ENCODE measurements at places on chromosomes 1 and 21.

- peak; percentile 87 for DNase-seq
Observed at GRCh38 chr1:89910780-89911179, 84.1 kb upstream of the ZNF326 start.

DNA sequence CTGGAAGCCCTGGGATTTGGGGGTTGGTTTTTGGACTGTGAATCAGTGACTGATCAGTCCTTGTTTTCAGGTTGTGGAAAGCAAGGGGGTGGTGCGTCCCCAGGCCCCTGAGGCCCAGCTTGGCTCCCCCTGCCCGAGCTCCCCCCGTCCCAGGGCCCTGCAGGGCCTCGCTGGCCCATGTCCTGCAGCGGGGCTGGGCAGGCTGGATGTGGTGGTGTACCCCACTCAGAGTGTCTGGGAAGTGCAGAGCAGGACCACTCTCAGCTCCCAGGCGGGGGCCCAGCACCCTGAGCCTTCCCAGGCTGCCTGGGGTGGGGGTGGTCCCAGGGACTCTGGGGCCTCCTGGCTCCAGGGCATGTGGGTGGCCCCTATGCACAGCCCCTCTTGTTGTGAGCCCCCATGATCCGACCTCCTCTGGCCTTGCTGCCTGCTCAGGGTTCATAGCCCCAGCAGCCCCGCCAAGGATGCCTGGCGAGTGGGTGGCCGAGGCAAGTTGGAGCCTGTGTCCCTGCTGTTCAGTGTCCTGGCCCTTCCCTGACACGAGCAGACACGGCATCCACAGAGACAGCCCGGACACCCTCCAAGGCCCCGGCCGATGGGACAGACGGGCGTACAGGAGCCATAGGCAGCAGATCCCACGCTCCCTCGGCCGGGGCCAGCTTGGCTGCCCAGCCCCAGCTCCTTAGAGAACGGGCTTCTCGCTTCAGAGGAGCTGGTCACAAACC is 37.9 kb downstream of the SLX9 start:
- no peak for DNase-seq

GRCh38 chr1:74463333-74463988 is 49.0 kb downstream of the LRRC53 start:
- peak; percentile 79 for DNase-seq

- peak; percentile 85 for DNase-seq
Observed at GRCh38 chr1:66231217-66231616, 302.7 kb upstream of the SGIP1 start.

- DNase-seq: no peak
Observed at GRCh38 chr1:189563784-189564183, 913.9 kb downstream of the BRINP3 start.

- DNase-seq: no peak
Observed at GRCh38 chr1:21770201-21770600, 12.7 kb downstream of the USP48 start.

DNA sequence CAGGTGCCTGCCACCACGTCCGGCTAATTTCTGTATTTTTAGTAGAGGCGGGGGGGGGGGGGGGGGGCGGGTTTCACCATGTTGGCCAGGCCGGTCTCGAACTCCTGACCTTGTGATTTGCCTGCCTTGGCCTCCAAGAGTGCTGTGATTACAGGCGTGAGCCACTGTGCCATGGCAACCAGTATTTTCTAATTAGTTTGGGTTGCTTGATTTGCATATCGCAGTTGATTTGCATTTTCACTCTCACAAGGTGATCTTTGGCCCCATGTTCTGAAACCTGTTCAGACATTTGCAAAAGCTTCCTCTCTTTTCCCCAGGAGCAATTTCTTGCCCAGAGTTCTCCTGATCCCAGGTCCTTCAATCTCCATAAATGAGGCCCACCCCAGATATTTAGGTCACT is 1.7 kb downstream of the TOR3A start:
- no peak for DNase-seq

DNA sequence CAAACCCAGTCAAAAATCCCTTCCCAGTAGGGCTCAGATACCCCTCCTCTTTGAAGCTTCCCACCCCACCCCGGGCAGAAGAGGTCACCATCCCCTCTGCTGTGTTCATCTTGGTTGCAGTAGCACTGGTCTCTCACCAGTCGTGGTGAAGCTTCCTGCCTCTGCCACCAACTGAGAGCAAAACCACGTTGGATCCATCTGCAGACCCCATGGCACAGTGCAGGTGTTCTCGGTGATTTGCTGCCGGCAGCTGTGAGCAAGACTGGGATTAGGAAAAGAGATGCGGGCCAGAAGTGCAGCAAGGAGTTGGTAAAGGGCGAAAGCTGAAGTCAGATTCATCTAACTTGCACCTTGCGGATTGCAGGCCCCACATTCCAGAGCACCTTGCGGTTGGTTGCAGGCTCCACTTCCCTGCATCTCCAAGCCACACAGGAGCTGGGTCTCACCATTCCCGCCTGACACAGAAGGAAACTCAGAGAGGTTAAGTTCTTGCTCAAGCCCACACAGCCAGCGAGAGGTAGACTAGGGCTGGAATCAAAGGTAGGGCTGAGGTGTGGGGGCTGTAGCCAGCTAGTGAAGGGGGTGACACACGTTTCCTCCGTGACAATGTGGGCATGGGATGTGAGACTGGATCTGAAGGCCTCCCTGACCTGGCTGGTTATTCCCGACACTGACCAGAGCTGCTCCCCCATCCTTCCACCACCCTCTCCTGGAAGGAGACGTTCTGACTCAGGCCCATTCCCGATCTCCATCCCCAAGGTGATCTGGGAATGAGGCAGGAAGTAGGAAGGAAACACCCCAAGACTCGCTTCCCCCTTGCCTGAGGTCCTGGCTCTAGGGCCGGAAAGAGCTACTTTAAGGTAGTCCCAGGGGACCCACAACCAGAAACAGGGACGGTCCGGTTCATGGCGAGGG is 3.3 kb upstream of the FAM110D start:
- DNase-seq: no peak

DNA sequence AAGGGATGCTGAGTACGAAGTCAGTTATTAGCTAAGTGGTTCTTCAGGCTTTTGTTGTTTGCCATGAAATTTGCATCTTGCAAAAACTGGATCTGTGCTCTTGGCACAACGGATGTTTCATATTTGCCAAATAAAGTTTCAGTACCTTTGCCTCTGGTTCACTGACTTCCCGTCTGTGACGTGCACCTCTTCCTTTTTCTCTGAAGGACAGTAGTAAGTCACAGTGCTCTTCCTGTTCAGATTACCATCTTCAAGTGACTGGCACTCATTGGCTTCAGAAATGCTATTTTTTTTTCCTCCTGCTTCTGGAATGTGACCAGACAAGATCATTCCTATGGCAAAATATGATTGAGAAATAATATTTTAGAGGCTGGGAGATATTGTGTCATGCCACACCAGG is 75.9 kb upstream of the GREM2 start:
- DNase-seq: no peak

- DNase-seq: no peak
Observed at GRCh38 chr1:10916991-10917390, 95.5 kb upstream of the TARDBP start.

GRCh38 chr1:19418503-19418971 is 66.8 kb downstream of the CAPZB start:
- no peak for DNase-seq

DNA sequence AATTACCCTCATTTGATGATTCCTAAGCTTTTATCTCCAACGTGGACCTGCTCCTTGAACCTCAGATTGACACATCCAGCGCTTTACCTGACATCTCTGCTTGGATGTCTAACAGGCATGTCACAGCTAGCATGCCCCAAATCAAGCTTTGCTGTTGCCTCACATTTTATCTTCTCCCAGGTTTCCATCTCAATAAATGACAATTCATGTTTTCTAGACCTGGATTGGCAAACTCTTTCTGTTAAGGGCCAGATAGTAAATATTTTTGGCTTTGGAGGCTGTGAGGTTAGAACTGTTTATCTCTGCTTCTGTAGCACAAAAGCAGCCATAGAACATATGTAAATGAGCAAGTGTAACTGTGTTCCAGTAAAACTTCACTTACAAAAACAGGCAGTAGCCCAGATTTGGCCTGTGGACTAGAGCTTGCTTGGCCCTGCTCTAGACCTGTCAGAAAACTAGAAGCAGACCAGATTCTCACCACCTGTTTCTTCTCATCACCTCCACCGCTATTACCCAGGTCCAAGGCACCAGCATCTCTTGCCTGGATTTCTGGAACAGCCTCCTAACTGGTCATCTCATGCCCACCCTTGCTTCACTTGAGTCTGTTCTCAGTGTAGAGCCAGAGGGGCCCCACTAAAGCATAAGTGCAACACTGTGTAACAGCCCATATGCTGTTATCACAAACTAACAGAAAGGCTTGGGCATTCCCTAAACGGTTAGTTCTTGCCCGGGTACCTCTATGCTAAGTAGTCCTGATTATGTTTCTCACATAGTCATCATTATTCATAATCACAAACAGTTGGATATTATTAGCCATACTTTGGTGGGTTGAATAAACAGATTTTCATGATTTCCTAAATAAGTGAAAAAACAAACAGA is 42.3 kb downstream of the UBE4B start:
- no peak for DNase-seq

GRCh38 chr1:49208712-49209111 is 432.0 kb upstream of the BEND5 start:
- no peak for DNase-seq

- DNase-seq: no peak
Observed at GRCh38 chr1:201597551-201598230, 58.8 kb downstream of the NAV1 start.

DNA sequence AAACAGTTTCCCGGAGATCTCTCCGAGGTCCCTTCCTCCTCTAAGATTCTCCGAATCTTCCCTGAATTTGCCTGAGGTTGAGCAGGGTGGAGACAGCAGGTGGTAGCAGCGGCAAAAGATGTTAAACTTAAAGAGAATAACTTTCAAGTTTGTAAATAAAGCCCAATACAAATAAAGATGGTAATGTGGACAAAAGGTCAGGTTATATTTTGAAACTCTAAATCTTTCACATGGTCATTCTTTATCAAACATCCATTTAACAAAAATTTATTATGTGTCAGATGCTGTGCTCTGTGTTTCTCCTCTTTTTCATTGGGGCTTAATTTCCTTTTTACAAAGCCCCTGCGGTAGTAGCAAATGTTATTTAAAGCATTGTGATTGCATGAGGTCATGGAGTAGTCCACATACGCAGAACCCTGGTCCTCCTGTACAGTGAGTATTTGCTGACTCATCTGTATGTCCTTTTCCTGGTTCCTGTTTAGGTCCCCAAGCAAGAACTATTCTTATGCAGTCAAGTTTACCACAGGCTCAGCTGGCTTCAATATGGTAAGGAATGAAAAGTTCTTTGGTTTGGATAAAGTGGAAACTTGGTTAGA is 119.2 kb downstream of the ITSN1 start:
- DNase-seq: peak; percentile 95

DNA sequence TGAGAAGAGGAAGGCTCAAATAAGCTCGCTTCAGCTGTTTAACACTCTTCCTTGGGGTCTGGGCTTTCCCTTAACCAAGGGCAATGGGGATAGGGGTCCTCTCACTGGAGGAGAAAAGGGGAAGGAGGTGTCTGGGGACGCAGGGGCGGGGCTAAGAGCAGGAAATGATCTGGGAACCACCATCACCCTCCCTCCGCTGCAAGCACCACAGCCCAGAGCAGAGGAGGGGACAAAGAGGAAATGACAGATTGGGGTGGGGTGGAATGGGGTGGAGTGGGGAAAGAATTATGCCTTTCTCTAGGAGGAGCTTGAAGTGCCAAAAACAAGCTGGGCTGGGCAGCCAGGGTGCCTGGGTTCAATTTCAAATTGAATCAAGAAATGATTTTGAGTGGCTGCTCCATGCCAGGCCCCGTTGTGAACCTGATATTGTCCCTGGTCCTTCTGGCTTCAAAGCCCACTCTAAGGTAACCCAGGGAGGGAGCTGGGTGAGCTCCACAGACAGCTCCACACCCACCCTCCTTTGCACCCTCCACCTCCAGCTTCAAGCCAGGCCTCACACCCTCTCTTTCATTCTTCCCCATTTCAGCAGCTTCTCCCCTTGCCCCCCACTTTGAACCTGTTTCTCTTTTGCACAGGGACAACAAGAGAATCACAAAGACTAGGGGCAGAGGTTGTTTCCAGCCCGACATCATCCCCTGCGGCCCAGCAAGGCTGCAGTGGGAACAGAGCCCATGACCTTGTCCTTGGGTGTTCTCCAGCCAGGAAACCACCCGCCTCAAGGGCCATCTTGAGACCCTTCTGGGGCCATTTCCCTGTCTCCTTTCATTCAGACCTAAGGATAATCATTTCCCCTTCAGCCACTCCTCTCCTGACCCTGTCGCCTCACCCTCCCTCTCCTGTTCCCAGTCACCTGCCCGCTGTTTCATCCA is 1.1 kb downstream of the ARHGAP30 start:
- peak; percentile 55 for DNase-seq

DNA sequence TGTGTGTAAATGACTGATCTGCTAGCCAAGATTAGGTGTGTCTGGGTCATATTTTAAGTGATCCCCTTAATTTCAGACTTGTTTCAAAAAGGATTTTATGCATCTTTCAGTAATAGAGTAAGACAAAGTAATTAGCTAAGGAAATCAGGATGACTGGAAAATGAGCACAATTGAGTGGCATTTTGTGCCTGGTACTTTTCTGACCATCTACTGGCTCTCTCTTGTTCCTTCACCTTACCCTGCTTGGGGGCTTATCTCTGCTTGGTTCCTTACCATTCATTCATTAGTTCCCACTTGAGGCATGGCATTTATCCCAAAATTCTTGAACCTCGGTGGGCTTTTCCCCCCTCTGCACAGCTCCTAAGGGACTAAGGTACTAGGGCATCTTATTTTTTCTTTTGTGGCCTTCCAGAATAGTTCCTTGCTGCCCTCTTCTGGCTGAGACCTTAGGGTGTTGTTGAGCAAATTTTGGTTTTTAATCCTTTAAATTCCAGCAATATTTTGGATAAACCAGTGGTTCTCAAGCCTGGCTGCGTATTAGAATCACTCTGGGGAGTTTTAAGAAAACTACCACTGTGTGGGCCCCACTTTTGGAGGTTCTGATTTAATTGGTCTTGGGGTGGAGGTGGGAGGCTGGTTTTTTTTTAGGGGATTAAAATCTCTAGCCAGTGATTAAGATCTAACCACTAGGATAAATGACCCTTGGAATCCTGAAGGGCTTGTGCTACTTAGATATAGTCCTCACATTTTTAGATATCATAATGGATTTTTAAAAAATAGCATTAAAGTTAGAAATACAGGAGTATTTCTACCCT is 50.8 kb downstream of the HS2ST1 start:
- DNase-seq: peak; percentile 33

- no peak for DNase-seq
Observed at GRCh38 chr1:48947761-48948537, 171.3 kb upstream of the BEND5 start.

GRCh38 chr1:232548691-232549090 is 81.2 kb downstream of the SIPA1L2 start:
- DNase-seq: no peak

- no peak for DNase-seq
Observed at GRCh38 chr1:59070610-59071009, 226.3 kb upstream of the FGGY start.
